ENCODE measurements at places on chromosomes 12 and 14.
A peak's percentile ranks its signal among the peaks of the same experiment; 100 is the strongest.

DNA sequence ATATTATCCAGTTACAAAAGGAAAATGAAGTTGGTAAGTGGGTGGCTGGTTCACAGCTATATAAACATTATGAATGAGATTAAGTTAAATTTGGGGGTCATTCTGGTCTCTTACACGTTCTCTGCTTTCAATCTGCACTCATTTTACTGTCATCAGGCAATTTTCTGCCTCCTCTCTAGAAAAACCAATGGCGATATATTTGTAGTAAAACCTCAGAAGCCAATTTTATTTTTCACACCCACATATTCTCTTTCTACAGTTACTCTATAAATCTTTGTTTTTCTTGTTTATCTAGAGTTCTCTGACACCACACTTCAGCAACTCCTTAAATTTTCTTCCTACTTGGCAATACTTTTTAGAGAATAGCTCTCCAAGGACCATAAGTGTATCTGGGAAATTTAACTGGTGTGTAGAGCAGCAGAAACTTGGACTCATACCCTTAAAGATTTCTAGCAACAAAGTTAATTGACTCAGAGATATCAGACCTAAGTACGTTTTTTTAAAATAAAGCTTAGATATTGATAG is 926.9 kb downstream of the TMTC2 start:
- no peak for DNase-seq

DNA sequence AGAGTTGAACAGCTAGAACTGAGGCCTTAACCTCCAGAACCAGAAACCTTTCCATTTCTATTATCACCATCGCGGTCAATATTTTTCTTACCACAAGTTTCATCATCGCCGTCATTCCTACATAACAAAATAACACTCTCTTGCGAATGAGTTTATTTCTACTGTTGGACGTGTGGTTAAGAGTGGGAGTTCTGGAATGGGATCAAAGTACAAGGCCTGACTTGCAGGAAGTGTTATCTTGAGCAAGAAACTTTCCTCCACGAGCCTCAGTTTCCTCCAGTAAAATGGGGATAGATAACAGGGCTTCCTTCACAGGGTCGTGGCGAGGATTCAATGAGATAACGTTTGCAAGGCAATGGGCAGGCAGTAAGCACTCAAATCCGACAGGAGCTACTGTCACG is 652 bp downstream of the SART3 start:
- no peak for DNase-seq

- no peak for DNase-seq
Measured at GRCh38 chr14:104545942-104546501, 33.5 kb upstream of the C14orf180 start.

DNA sequence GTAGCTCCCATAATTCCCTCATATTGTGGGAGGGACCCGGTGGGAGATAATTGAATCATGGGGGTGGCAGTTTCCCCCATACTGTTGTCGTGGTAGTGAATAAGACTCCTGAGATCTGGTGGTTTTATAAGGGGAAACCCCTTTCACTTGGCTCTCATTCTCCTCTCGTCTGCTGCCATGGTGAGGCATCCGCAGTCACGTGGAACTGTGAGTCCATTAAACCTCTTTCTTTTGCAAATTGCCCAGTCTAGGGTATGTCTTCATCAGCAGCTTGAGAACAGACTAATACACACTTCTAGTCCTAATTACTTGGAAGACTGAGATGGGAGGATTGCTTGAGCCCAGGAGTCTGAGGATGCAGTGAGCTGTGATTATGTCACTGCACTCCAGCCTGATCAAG is 64.4 kb downstream of the TMX1 start:
- DNase-seq: peak; percentile 57

GRCh38 chr14:100994082-100994481 is 90.6 kb upstream of the RTL1 start:
- DNase-seq: no peak

DNA sequence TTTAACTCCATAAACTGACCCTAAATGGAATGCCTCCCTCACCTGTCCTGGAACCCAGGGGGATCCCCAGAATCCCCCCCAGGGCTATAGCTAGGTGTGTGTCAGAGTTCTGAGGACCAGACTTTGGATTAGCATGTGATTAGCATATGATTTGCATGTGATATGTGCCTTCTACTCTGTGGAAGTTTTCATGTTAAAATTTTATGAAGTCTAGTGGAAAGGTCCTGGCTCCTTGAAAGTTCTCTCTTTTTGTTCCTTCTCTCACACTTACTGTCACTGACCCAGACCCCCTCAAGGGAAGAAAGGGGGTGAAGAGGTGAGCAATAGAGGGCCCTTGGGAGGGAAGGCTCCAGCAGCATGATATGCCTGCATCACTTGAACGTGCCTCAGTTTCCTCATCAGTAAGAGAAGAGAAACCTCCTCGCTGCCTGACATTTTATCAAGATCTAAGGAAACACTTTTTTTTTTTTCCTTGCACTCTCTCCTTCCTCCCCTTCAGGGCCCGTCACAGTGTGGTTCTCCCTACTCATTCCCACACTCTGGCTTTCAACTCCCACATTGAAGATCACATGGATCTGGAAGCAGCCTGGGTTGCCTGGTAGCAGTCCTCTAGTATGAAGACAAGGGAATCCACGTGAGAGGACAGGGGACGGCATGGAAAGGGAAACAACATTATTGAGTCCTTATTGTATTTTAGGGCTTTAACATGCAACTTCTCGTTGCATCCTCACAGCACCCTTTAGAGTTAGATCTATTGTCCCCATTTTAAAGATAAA is 3.3 kb upstream of the C1QL4 start:
- no peak for DNase-seq

DNA sequence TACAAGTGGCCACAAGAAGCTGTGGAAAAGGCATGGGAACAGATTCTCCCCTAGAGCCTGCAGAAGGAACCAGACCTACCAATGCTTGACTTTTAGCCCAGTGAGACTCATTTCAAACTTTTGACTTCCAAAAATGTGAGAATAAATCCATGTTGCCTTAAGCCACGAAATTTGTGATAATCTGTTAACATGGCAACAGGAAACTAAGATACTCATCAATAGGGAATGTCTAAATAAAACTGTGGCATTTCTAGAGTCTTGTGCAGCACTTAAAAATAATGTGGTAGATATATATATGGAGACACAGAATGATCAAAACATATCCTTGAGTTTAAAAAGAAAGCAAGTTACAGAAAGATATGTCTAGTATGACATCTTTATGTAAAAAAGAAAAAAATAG is 12.0 kb downstream of the HECTD4 start:
- DNase-seq: no peak

DNA sequence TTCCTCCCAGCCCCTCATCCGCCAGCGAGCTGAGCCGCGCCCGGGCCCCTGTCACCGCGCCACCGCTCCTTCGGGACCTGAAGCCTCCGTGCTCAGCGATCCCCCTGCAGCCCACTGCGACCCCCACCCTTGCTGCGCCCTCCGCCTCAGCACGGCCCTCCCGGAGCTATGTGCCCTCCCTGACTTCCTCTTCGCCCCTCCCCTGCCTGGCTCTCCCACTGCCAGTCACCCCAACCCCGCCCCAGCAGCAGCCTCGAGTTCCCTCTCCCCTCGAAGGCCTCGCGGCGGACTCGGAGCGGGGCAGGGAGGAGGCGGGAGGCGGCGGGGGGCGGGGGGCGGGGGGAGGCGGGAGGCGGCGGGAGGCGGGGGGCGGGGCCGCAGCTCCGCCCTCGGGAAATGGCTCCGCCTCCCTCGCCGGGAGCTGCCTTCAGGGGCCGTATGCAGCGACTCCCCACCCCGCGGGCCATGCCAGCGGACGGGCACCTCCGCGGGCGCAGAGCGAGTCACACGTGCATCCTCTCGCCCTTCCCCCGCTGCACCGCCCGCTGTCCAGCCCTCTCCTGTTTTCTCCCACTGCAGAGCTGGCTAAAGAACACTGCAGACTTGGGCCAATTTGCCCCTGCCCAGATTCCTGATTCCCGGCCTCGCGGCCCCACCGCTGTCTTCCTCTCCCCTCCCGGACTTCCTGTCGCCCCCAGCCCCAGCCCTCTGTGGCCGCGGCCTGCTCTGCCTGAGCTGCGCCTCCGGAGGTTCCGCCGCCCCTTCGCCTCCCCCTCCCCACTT is 29.1 kb upstream of the ADIPOR2 start:
- DNase-seq: peak; percentile 88

DNA sequence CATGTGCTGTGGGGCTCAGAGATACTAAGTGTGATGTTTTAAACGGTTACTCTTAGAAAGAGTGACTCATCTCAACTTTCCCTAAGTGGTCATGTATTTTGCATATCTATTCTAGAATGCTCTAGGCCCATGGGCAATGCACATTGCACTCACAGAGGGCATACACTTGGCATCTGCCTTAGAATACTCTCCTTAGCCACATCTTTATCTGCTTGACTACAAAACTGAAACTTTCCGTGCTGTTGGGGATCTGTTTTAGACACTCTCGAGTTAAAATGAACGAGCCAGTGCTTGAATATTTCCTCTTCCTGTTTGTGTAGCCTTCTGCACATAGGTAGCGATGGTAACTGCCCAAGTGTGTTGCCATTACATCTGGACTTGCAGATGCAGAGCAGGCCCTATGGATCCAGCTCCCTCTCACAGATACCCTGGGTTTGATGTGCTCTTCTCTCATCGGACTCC is 180.5 kb downstream of the CAND1 start:
- peak; percentile 15 for DNase-seq

GRCh38 chr14:23326491-23327332 is 5.5 kb downstream of the PABPN1 start:
- no peak for DNase-seq

- DNase-seq: no peak
Measured at GRCh38 chr12:109881752-109882151, 1.4 kb upstream of the GLTP start.

- no peak for DNase-seq
Measured at GRCh38 chr14:58772794-58773620, 135.2 kb downstream of the DACT1 start.

GRCh38 chr14:35034440-35034833 is 11.6 kb upstream of the FAM177A1 start:
- no peak for DNase-seq

DNA sequence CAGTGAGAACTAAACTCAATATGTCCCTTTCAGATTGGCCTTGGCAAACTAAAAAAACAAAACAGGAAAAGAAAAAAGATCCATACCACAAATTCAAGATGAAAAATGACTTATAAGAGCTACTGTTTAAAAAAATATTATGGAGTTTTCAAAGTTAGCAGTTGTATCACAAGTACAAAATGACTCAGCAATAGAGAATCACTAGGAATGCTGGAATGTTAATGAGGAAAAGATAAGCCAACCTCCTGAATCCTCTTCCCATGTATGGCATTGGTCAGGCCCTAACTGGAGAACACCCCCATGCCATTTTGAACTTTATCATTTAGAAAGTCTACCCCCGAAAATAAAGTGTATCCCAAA is 62.2 kb downstream of the PPP1R36 start:
- no peak for DNase-seq
